ENCODE measurements at places on chromosomes 4 and X.
A peak's percentile ranks its signal among the peaks of the same experiment; 100 is the strongest.

- DNase-seq, result no peak
These were observed at the start of gene CLDN2 for GRCh38 chrX:106919932-106920452. Gene CLDN2, plus strand, starts transcription at chrX:106920402. Its CDS starts 7,827 bp downstream, at chrX:106928229.

DNA sequence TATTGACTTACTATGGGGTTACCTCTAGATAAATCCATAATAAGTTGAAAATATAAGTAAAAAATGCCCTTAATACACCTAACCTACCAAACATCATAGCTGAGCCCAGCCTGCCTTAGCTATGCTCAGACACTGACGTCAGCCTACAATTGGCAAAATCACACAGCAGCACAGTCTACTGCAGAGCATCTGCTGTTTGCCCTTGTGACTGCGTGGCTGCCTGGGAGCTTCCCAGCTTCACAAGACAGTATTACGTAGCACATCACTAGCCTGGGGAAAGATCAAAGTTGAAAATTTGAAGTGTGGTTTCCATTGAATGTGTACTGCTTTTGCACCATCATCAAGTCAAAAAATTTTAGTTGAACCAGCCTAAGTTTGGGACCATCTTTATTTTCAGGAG is 8.8 kb downstream of the HTT-AS start:
- no peak for DNase-seq

- no peak for DNase-seq
These were observed 142.9 kb downstream of the MID1 start for GRCh38 chrX:10477525-10477924.

GRCh38 chr4:107548211-107548905 is 171.7 kb downstream of the PAPSS1 start:
- peak; percentile 30 for DNase-seq

DNA sequence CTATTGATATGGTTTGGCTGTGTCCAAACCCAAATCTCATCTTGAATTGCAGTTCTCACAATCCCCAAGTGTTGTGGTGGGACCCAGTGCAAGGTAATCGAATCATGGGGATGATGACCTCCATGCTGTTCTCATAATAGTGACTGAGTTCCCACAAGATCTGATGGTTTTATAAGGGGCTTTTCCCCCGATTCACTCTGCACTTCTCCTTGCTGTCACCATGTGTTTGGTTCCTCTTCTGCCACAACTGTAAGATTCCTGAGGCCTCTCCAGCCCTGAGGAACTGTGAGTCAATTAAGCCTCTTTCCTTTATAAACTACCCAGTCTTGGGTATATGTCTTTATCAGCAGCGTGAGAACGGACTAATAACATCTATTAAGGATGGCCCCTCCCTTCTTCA is 68.8 kb downstream of the FBXW7 start:
- no peak for DNase-seq

- peak; percentile 33 for DNase-seq
These were observed at the start of gene EVC for GRCh38 chr4:5710961-5711478. Gene EVC, plus strand, starts transcription at chr4:5711201. Its CDS starts 180 bp downstream, at chr4:5711381.

DNA sequence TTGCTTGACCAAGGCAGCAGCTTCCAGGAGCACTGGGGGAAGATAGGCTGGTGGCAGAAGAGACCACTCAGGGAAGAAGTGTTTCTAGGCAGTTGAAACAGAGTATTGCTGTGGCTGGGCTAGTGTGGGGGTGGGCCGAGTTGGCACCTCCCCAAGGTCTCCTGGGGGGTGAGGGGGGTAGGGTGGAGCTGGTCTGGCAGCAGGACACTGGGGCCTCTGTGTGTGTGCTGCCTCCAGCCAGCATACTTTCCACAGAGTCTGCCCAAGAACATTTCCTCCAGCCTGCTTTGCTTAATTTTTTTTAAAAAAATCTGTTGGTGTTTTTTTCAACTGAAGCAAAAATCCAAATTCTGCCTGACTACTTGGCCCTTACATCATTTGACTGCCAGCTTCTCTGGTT is 4.0 kb downstream of the ITIH6 start:
- DNase-seq, result no peak

- no peak for DNase-seq
These were observed 94.4 kb downstream of the TLL1 start for GRCh38 chr4:165967486-165967885.

- DNase-seq, result no peak
These were observed 157.0 kb upstream of the SMIM31 start for GRCh38 chr4:164596927-164597326.

- no peak for DNase-seq
These were observed 7.6 kb downstream of the UGT8 start for GRCh38 chr4:114606245-114606644.

- DNase-seq, result no peak
These were observed 26.6 kb upstream of the HTRA3 start for GRCh38 chr4:8242782-8243560.

- DNase-seq, result no peak
These were observed 17.5 kb upstream of the TBC1D1 start for GRCh38 chr4:37873386-37873785.

GRCh38 chr4:184962125-184962638 is 56.1 kb upstream of the HELT start:
- DNase-seq, result no peak

DNA sequence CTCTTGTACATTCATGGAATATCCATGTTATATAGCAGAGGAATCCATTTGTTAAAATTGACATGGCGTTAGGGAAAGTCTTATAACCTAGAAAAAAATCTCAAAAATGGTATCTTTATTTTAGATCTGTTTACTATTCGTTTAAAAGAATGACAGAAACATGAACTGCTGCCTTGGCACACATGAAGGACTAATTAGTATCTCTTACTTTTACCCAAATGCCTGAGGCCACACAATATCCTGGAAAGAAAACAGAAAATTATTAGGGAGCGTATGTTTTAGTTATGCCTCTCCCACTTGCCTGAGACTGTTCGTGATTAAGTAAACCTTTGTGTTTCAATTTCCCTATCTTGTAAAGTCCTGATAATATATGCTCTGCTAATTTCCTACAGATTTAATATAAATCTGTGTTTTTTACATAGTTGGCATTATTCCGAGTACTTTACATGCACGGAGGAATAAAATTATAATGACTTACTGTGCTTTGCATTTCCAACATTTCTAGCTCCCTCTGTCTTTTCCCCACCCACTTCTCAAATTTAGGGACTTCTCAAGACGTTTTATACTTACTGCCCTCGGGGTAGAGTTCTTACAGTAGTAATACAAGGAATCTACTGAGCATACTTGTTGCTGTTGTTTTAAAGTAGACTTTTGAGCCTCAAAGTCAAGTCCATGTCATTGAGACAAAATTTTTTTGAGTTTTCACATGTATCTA is 147.3 kb downstream of the VEGFC start:
- no peak for DNase-seq

GRCh38 chrX:21509912-21510311 is 135.7 kb downstream of the CNKSR2 start:
- peak; percentile 41 for DNase-seq

DNA sequence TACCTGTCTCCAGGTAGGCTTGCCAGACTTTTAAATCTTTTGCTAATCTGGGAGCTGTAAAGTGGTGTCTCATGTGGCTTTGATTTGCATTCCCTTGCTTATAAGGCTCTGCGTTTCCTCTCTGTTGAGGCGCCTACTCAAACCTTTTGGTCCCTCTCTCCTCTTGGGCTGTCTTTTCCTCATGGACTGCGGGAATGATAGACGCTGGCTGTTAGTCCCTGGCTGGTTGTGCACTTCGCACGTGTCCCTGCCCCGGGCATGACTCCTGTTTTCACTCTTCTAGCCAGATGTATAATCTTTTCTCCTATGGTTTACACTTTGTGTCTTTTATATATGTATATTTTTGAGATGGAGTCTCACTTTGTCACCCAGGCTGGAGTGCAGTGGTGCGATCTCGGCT is 39.7 kb downstream of the RGS12 start:
- DNase-seq, result no peak

DNA sequence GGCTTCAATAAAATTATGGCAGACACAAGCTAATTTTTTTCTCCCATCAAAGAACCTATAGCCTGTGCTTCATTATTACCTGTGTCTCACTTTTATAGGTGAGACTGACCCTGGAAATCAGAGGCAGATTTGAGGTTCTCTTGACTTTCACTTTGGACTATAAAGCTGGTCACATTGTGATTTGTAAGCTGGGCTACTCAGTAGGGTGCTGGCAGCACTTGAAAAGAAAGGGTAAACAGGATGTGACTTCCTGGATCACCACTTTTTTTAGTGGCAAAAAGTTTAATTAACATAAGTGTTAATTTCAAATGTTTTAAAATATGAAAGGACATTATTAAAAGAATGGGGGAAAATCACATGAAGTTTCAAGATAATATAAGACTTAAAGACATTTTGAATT is 50.6 kb upstream of the GATB start:
- DNase-seq, result no peak

DNA sequence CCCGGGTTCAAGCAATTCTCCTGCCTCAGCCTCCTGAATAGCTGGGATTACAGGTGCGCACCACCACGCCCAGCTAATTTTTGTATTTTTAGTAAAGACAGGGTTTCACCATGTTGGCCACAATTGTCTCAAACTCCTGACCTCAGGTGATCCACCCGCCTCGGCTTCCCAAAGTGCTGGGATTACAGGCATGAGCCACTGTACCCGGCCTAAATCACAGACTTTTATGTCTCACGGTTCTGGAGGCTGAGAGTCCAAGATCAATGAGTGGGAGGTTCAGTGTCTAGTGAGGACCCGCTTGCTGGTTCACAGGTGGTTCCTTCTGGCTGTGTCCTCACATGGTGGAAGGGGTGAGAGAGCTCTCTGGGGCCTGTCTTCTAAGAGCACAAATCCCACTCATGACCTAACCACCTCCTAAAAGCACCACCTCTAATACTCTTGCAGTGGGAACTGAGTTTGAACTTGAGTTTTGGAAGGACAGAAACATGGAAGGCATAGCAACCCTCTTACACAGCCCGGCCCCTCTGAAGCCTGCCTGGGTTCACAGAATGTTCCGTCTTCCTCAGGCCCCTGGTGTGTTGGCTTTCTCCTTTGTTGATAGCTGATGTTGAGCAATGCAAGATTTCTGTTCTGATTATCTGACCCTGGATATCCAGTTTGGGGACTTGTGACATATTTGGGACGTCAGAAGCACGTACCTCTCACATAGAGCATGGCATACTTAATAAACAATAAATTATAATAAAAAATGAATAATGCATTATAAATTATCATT is 1.9 kb upstream of the AKAP17A start:
- no peak for DNase-seq

DNA sequence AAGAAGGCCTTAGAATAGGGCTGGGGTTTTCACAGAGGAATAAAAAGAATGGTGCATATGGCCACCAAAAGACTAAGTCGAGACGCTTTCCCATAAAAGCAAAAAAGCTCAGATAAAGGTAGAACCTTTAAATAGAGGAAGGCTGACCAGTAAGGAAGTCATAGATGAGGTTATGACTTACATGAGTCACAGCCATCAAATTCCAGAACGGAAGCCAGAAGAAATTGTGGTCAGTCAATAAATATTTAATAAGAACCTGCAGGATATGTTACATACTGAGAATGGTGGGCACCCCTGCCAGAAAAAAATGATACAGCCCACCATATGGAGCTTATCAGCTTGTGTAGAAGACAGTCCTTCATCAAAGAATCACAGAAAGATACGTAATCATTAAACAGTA is 120.1 kb downstream of the MANBA start:
- DNase-seq, result no peak

DNA sequence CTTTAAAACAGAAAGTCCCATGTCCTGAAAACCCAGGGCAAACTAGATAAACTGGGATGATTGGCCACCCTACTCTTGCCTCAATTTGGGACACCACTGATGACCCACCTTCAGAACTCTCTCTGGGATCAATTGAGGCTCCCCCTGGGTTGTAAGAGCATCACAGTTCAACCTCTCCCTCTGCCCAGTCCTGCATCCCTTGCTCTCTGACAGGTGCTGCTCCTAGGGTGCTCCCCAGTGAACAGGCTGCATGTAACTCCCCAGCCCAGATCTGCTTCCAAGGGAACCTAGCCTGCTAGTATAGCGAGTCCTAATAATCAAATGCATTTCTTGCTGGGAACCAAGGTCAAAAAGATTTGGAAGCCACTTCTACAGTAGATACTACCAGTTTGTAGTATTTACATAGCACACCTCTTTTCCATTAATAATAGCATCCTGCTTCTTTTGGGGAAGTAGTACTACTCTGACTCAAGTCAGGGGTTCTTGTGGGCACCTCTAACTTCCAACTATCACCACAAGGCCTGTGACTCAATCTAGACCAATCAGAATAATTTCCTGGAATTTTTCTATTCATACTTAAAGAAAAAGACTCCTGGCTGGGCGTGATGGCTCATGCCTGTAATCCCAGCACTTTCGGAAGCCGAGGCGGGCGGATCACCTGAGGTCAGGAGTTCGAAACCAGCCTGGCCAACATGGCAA is 42.1 kb upstream of the SPINK2 start:
- no peak for DNase-seq

DNA sequence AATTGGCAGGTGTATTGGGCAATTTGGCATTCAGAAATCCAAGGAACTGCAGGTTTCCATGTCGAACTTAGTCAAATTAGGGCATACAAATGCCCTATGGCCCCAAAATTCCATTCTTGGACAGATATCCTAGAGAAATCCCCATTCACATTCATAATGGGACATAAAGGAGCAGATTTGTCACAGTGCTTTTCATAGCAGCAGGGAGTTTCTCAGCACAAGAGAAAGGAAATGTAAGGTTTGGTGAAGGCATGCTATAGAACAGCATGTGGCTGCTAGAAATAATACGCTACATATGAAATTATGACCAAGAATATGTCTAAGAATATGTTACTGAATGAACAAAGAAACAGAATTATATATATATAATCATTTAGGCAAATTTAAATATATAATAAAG is 437.5 kb upstream of the BOD1L1 start:
- DNase-seq, result no peak

DNA sequence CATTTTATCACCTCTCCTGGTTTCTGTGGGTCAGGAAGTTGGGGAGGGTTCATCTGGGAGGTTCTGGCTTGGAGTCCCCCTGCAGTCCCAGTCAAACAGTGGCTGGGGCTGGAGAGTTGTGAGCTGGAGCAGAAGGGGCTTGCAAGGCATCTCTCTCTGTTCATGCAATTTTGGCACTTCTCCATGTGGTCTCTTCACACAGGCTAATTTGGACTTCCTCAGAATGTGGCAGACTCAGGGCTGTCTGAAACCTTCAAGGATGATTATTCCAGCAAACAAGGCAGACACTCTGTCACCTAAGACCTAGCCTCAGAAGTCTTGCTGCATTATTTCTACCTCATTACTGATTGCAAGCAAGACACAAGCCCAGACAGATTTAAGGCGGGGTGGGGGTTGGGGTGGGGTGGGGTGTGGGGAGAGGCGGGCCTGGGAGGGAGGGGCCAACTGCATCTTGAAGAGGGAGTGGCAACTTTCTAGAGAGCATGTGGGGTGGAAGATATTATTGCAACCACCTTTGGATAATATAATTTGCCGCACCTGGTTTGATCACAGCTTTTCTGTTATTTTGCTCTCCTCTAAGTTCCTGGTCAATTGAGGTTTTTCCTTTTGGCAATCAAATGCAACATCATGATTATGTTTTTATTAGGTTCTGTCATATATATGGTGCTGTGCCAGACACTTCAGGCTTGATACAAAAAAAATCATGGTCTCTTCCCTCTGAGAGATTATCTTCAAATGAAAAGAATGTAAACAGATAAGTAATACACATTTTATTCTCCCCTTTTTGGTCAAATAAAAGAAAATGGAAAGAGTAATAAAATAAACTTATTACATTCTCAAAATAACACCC is 799.5 kb downstream of the RPA4 start:
- no peak for DNase-seq
